ENCODE measurements at places on chromosomes 12 and 14.
A peak's percentile ranks its signal among the peaks of the same experiment; 100 is the strongest.

DNA sequence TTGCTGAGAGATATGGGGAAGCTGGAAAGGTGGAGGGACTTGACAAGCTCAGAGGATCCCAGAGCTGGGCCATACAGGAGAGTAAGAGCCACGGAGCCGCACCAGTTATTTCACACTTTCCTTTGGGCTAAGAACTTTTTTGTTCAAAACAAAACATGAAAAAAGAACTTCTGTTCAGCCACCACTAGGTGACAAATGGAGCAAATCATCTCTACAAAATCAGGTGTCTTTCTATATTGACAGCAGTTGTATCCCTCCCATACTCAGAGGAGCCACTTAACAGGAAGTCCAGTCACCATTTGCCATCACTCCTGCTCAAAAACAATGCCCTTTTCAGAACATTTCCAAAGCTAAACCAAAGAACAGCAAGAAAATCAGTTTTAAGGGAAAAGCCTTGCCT is 70.3 kb upstream of the DBX2 start:
- DNase-seq: no peak

DNA sequence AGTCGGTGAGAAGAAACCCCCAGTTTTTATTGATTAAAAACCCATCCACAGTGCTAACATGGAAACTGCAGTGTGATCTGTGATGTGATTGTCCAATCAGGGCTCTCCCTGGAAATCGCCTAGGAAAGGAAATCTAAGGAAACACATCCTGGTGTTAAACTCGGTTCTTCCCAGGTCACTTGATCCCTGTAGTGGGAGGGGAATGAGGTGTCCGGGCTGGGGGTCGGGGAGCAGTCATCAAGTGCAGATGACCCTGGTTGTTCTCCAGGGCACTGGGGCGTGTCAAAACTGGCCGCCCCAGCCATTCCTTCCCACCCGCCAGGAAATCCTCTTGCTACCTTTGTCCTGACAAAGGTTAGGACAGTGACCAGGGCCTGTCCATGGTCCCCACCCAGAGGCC is 20.8 kb downstream of the RAB35 start:
- DNase-seq: no peak

DNA sequence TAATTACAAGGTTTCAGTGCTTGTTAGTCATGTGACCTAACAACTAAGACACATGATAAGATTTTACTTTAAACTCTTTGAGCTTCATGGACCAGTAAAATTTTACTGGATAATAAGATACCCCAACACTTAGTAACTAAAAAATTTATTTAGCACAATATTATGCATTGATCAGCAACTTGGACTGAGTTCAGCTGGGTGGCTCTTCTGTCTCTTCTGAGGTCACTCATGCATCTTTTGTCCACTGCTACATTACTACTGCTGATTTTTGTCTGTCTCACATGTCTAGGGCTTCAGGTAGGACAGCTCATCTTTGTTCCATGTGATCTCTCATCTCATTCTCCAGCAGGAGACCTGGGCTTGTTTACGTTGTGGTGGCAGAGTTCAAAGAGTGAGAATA is 370.2 kb upstream of the TMTC1 start:
- DNase-seq: no peak

DNA sequence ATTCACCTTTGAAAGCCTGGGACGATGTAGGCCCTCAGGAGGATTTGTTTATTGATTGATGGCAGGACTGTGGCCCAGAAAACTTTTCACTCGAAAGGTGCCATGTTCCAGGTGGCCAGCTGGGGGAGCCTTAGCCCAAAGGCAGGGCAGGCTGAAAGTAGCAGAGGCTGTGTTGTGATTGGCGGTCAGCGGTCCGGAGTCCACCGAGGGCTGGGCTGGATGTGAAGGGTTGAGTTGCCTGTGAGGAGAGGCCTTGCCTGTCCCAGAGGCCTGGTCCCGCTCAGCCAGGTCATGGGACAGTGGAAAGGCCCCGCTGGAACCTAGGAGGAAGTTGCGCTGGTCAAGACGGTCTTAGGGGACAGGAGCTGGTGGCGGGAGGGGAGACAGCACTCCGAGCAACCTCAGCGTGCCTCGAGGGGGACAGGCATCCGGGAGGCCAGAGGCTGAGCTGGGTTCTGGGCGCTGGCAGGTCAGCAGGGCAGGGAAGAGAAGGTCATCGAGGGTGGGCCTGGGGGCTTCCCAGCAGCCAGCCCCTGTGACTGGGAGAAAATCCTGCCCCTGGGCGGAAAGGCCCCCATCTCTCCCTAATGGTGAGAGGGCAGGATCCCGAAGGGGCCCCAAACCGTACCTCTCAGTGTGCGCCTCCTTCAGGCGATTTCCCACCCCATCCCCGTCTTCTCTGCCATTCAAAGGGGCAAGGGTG is 26.3 kb downstream of the CMA1 start:
- DNase-seq: no peak

DNA sequence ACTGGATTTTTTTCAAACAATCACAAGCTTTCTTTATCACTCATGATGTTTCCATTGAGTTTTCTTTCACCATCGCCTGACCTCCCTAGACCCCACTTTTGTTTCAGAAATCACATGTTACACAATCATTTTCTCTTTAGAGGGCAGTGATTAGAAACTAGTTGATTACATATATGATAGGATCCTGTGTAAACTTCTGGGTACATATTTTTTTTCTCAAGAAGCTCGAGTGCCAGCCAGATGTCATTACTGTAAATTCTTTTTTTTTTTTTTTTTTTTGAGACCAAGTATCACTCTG is 62.4 kb upstream of the PSMA6 start:
- no peak for DNase-seq

GRCh38 chr12:65335981-65336380 is 57.5 kb downstream of the MSRB3 start:
- DNase-seq: no peak

GRCh38 chr14:39090548-39091111 is 12.4 kb downstream of the SEC23A start:
- no peak for DNase-seq

GRCh38 chr14:82855912-82856391 is 1322.3 kb upstream of the SEL1L start:
- peak; percentile 24 for DNase-seq

DNA sequence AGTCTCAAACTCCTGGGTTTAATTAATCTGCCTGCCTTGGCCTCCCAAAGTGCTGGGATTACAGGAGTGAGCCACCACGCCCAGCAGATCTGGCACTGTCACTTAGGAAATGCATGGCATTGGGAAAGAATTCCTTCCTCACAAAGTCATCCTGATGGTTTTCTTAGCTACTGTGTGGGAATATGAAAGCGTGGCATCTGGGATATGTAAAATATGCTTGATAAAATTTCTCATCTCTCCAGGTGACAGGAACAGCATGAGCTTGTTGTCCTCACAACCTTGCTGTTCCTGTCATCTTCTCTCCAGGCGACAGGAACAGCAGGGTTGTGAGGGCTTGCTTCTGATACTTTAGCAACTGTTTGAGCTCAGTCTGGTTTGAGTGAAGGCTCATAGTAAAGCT is 16.1 kb upstream of the AICDA start:
- no peak for DNase-seq

GRCh38 chr12:42705863-42706262 is 116.3 kb upstream of the PRICKLE1 start:
- no peak for DNase-seq

- DNase-seq: no peak
Measured at GRCh38 chr12:130711756-130712155, 4.3 kb downstream of the RIMBP2 start.

GRCh38 chr12:27013611-27014084 is 536 bp downstream of the TM7SF3 start:
- DNase-seq: no peak

GRCh38 chr14:105061428-105062047 is 3.7 kb downstream of the GPR132 start:
- no peak for DNase-seq

- no peak for DNase-seq
Measured at GRCh38 chr12:118430516-118430915, 54.2 kb downstream of the SUDS3 start.

DNA sequence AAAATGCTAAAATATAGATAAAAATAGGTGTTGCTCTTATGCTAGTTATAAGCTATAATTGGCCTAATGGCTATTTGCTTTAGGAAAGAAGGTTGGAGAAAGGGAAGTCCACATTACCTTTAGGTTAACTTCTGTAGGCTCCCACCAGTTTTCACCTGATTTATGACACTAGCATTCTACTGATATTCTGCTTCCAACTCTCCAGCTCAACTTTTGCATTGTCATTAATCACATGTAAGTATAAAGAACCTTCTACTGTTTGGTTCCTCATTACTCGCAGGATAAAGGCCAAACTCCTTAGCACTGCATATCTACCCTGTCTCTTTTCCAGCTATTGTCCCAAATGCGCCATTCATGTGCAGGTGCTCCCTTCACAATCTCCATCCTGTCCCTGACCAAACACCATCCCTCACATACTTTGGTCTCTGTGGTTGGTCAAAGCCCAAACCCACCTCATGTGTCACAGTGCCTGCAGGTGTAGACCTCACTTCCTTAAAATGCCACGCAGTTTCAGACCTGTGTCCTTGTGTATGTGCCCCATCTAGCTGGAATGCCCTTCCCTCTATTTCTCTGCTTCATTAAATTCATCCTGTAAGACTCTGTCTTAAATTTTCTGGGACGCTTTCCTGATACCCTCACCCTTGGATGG is 3.3 kb downstream of the DDHD1 start:
- no peak for DNase-seq

- peak; percentile 24 for DNase-seq
Measured at GRCh38 chr12:20646239-20646827, 48.8 kb upstream of the SLCO1C1 start.

DNA sequence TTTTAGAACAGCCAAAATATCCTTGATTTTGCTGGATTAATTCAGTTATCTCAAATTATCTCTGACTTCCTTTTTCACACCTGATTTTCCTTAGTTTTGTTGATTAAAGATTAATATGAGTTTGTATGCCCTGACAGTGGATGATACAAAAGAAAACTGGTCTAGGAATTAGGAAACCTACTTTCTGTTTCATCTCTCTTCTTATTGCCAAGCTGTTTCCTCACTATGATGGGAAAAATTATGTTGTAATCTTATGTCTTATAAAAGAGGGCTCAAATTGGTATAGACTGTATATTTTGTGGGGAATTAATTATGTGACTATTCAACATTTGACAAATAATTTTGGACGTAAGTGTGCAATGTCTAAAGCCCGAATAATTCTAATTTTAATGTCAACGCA is 271.6 kb downstream of the FBXL14 start:
- no peak for DNase-seq

DNA sequence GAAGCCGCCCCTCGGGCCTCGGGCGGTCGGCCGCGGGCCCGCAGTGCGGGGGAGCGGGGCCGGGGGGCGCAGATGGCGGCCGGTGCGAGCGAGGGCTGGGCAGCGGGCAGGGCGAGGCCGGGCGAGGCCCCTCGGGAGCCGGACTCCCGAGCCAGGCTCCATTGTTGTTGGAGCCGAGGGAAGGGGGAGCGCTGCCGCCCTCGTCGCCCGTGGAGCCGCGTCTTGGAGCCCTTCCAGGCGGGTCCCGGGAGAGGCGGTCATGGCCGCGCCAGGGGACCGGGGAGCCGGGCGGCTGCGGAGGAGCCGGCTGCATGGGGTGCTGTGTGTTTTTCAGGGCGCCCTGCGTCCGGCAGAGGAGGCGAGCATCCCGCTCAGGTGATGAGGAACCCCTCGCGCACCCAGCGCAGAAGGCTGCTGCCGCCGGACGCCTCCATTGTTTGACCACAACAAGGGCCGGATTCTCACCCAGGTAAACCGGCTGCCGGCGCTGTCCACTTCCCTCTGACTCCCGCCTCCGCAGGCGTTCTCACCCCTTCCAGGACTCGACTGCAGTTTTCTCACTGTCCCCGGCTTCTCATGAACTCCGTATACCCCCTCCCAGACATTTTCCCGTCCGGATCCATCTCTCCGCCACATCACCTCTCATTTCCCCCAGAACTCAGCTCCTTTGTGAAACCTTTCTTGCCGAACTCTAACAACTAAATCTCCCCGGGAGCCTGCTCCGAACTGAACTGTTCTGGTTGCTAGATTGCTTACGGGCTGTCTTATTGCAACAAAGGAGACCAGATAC is 732 bp downstream of the ZNF664 start:
- DNase-seq: no peak

DNA sequence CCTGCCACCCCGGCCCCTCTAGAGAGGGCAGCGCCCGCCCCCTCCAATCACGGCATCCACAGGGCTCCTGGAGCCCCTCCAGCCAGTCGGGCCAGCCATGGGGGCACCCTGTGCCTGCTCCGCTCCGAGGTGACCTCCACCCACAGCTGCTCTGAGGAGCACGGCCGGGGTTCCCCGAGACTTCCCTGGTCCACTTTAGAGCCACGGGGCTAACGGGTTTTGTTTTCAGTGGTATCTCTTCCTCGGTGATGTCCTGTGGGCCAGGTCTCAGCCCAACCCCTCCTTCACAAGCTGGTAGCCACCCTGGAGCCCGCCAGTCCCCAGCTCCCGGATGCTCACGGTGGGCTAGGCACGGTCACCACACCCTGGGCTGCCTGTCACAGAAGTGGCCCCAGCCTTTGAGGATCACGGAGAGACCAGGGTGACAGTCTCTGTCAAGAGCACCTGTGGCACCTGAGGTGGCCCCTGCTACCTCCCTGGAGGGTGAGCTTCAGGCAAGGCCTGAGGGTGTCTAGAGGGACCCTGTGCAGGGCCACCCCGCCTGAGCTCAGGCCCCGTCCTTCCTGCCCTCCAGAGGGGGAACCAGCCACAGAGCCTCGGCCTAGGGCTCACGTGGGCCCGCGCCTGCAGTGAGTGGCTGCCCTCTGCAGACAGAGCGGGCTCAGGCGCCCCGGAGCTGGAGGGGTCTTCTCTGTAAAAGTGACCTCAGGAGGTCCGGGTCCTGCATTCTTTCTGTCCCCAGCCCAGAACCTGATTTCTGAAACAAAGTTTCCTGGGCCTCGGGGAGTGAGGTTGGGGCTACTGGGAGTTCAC is 146.0 kb upstream of the C14orf180 start:
- no peak for DNase-seq

GRCh38 chr12:6336079-6336888 is 5.6 kb downstream of the TNFRSF1A start:
- DNase-seq: peak; percentile 36

DNA sequence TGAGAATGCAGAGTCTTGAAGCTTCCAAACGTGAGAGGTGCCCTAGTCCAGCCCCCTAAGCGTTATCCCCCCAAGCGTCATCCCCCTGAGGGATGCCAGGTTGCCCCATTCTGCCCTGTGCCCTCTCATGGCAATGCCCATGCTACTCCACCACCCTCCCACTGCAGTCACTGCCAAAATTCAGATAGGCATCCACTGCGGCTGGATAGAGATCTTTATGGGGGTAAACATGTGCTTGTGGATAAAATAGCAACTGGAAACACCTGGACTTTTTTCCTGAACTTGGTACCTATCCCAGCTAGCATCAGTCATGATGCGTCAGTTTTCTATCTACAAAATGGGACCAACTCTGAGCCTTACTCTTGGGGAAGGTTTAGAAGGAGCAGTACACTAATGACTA is 92.7 kb upstream of the HOXC13 start:
- no peak for DNase-seq

GRCh38 chr12:59158066-59158465 is 237.8 kb upstream of the LRIG3 start:
- no peak for DNase-seq

All from NCI-H1417 treated with DMSO at 0.1 percent for 48 hours (cell line).